ENCODE measurements at places on chromosomes 3 and 15.

GRCh38 chr15:33028495-33028894 lies 166.0 kb downstream of the FMN1 start:
- DNase-seq: no peak

- DNase-seq: no peak
Measured at GRCh38 chr3:113038328-113038727, 47.5 kb downstream of the GTPBP8 start.

GRCh38 chr3:79378064-79378463 lies 389.7 kb downstream of the ROBO1 start:
- DNase-seq: no peak

DNA sequence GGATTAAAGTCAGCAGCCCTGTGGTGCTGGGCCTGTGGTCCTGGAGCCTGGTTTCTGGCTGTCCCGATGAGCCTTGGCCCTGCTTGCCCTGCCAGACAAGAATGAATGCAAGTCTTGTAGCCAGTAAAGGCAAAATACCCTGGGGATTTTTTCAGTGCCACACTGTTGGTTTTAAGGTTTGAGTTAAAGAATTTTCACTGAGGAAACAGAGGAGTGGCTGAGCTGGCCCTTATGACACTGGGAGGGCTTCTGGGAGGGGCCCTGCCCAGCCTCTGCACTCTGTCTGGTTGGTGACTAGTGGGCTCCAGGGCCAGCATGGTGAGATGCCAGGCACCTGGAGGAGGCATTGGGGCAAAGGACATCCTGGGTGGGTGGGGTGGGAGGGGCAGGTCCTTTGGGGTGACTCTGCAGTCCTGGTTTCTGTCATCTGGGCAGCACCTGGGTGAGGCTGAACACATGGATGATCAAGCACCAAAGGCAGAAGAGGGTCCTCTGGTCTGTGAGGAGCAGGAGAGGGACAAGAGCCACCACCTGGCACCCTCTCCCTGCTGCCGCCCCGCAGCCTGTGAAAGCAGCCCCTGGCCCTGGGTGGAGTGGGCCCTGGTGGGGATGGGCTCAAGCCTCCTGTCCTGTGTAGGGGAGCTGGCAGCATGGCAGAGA lies 12.5 kb upstream of the PLA2G4E start:
- no peak for DNase-seq

- DNase-seq: no peak
Measured at GRCh38 chr3:51968170-51968775, 1.0 kb upstream of the PCBP4 start.

GRCh38 chr3:174846055-174846454 lies 13.1 kb upstream of the NAALADL2 start:
- DNase-seq: no peak

DNA sequence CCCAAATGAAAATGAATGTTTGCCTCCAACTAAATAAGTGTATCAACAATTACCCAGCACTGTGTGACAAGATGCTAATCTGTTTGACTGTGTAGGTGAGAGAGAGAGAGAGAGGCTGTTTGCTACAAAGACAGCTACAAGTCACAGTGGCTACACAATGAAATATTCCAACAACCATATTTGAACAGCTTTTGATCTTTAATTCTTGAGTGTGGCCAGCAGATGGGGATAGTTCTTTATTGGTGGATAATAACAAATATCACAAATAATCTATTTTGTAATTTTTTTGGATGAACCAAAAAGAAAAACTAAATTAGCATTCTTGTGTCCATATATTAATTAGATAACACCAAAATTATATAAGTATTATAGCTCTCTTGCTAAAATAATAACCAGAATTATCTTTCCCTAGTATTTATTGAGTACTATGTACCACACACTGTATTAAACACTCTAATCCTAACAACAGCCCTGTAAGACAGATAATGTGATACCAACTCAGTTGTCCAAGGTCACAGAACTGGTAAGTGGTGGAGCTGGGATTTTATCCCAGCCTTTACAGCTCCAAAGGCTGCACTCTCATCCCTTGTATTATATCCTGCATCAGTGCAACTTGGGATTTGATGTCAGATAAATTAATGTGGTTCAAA lies 61.9 kb upstream of the C3orf80 start:
- DNase-seq: no peak

DNA sequence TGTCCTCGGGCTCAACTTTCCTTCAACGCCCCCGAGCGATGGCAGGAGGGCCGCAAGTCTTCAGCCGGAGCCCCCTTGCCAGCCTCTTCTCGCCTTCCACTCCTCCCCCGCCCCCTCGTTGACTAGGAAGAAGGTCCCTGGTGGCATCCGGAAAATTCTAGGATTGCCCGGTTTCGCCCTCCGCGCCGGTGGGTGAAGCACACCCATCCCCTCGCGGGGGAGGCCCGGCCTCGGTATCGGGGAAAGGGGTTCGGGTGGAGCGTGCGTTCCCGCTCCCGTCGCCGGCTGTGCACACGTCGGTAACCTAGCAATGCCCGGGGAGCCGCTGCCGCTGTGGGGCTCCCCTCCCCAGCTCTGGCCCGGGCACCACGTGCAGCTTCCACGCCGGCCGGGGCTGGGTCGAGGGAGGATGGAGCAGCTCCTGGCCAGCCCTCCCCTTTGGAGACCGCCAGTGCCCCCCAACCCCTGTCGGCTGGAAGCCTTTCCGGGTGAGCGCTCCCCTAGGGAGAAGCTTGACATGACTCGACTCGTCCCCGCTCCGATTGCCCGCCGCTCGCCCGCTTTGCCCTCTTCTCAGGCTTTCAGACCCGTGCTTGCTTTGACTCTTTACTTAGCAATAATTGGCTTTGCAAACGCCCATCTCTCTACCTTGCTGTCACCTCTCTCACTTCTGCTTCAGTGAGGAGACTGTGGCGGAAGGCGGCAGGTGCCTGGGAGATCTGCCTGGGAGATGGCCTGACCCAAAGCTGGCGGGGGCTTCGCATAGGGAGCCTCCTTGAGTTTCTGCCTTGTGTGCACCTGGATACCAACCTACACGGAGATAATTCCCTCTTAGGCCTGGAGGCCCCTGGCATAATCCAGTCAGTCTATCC lies 1.3 kb downstream of the CACNA1D start:
- no peak for DNase-seq
